ENCODE measurements at places on chromosomes 13 and 19.

DNA sequence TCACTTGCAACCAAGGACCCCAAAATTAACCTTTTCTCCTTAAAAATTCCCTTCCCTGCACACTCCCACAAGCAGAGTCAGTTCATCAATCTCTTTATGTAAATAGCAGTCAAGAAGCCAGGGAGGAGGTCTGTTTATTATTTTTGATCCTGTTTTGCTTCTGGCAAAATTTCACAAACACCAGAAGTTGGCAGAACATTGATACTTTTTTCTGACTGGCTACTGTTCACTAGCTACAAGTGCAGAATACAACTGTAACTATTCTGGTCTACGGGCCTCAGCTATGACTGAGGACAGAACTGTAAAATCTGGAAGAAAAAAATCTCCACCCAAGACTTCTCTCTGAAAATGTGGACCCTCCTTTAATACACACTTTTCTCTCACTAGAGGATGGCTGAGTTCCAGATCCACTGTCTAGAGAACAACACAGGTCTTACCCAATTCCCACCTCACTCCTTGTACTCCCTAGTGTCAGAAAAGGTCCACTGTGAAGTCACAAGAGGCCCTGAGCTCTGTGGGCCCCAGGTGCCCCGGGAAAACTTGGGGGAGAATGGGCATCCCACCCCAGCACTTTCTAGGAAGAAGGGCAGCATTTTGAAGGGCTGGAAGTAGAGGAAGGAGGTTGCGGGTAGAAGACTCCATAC is 14.5 kb downstream of the STARD13 start:
- no peak for DNase-seq

GRCh38 chr13:24063281-24063877 is 97.1 kb upstream of the SPATA13 start:
- no peak for DNase-seq

DNA sequence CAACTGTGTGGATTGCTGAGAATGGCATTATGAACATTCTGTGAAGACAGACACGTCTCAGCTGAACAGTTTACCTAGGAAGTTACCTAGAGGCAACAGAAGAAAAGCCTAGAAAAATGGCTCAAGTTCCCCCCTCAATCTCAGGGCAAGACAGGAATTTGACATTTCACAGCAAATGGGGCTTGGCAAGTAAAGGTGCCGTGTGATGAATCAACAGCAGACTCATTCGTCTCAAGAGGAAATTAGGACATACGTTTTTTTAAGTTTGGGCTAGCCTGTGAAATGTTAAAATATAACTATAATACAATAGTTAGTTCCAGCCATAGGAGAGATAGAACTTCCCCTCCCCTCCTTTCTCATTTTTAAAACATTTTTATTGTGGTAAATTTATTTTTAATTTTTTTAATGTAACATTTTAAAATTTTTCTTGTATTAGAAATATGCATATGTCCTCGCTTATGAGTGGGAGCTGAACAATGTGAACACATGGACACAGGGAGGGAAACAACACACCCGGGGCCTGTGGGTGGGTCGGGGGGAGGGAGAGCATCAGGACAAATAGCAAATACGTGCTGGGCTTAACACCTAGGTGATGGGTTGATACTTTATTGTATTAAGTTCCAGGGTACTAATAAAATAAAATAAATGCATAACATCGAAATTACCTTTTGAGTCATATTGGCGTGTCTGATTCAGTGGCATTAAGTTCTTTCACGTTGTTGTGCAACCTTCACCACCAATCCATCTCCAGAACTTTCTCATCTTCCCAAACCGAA is 116.0 kb downstream of the COL4A2 start:
- no peak for DNase-seq

DNA sequence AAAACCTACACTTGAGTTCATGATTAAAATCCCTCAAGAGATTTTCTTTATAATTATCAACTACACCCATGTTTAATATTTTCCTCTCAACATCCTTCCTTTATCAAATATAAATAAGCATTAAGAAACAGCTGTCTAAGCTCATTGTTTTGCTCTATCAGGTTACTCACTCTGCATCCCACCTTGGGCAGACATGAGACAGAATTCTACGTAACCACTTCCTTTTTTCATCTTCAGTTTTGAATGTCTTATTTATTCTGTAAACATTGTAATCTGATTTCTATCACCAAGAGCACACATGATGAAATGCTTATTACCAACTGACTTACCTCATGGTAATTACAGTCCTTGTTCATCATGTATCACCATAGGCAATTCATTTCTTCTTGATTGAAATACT is 1256.6 kb upstream of the ATXN8OS start:
- DNase-seq, result no peak

DNA sequence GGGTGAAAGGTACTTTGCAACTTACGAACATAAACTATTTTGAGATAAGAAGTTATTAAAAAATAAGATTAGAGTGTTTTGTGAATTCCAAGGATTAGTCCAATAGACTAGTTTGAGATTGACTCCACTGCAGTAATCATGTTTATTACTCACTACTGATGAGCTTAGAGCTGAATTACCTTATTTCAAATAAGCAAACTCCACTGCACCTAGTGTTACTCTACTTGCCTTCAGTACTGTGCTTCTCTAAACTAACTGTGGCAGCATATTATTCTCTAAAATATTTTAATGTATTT is 111.7 kb downstream of the MIPEP start:
- no peak for DNase-seq

- no peak for DNase-seq
These were observed 13.2 kb upstream of the PAK4 start for GRCh38 chr19:39112338-39112890.

- DNase-seq, result no peak
These were observed 170.0 kb upstream of the SLC10A2 start for GRCh38 chr13:103236213-103236612.

DNA sequence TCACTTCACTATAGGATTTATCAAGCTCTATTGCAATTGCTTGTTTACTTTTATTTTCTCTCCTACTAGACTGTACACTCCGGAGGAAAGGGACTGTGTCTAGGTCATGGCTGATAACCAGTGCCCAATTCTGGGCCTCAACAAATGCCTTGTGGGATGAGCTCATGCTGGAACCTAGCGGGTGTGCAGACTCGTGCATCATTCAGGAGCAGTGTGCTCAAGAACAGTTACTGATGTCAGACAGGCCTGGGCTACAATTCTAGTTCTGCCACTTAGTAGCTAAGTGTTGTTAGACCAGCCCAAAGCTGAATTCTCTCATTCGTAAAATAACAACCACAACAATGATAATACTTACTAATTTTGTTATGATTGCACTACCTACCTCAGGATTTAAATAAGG is 95.4 kb downstream of the CYSLTR2 start:
- DNase-seq, result no peak

- no peak for DNase-seq
These were observed 8.4 kb downstream of the NPHS1 start for GRCh38 chr19:35843676-35844481.

- no peak for DNase-seq
These were observed 284.6 kb downstream of the DNAJC15 start for GRCh38 chr13:43307921-43308433.

- no peak for DNase-seq
These were observed 14.8 kb downstream of the OPA3 start for GRCh38 chr19:45569619-45570421.

DNA sequence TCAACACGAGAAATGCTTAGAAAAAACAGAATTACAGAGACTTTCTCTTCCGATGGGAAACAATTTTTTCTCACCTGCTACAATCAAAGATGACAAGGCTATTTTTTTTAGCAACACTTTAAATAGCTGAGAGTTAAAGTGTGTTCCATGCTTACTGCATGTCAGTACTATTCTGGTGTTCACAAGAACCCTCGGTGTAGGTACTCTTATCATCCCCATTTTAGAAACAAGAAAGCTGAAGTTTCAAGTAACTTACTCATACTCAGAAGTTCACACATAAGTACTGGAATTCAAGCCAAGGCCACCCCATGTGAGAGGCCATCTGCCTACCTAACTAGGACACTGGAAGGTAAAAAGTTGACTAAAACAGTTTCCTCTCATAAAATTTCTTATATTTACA is 9.0 kb upstream of the TNFRSF19 start:
- DNase-seq, result no peak

GRCh38 chr13:49220036-49220855 is at the start of gene MLNR:
MLNR (plus strand) TSS chr13:49220338; CDS start chr13:49220338, 0 bp downstream.
- no peak for DNase-seq
